ENCODE measurements at places on chromosomes 1 and 21. TPM values are rescaled to one million over a fixed set of nuclear protein-coding genes. Genes with fewer than 3 reads are reported as not detected.

The C1orf116 gene
- 18.3 TPM for total RNA-seq

The NID1 gene
- total RNA-seq, result 57.3 TPM

The RBP7 gene
- total RNA-seq, result 2.0 TPM

The CAMK2N1 gene
- total RNA-seq, result 38.5 TPM

The FAM177B gene
- total RNA-seq, result 0.40 TPM

The SLC39A1 gene
- total RNA-seq, result 141 TPM

The KMO gene
- total RNA-seq, result 1.4 TPM

The MTF1 gene
- total RNA-seq, result 5.1 TPM

The RAB29 gene
- 45.4 TPM for total RNA-seq

The VHLL gene
- not detected for total RNA-seq

The PGLYRP4 gene
- total RNA-seq, result not detected

The USH2A gene
- 0.20 TPM for total RNA-seq
